Thoracic aorta endothelial cell (primary cell): ENCODE measurements at places on chromosomes 6 and 20. TPM values are rescaled to one million over a fixed set of nuclear protein-coding genes. Genes with fewer than 3 reads are reported as not detected.

SIRPB1 gene
- total RNA-seq, result 0.14 and 0.80 TPM in 2 replicates

ZNF322 gene
- total RNA-seq, result 18.0 and 18.3 TPM in 2 replicates

HLA-DQA2 gene
- not detected in 2 replicates for total RNA-seq

PXT1 gene
- total RNA-seq, result 0.13 TPM in 1 of 2 replicates, not detected in the other

GRM1 gene
- under 0.01 TPM in 2 replicates for total RNA-seq

TMC2 gene
- not detected in 2 replicates for total RNA-seq

BTN1A1 gene
- not detected in 2 replicates for total RNA-seq

DLGAP4 gene
- total RNA-seq, result 25.4 and 26.2 TPM in 2 replicates

PROKR2 gene
- not detected in 2 replicates for total RNA-seq

RFX6 gene
- not detected in 2 replicates for total RNA-seq

DCDC2 gene
- not detected in 2 replicates for total RNA-seq

RIPOR2 gene
- total RNA-seq, result not detected in 2 replicates

PDYN gene
- not detected in 2 replicates for total RNA-seq

NUS1 gene
- 43.9 and 47.5 TPM in 2 replicates for total RNA-seq

OR2H1 gene
- total RNA-seq, result not detected in 2 replicates

GJA10 gene
- total RNA-seq, result not detected in 2 replicates

APCDD1L gene
- total RNA-seq, result 0.14 and 0.40 TPM in 2 replicates

SLC17A4 gene
- not detected in 2 replicates for total RNA-seq

DUSP15 gene
- 0.43 TPM in 1 of 2 replicates, not detected in the other for total RNA-seq

POPDC3 gene
- 0.14 and 2.1 TPM in 2 replicates for total RNA-seq

EDN1 gene
- total RNA-seq, result 244 and 403 TPM in 2 replicates

MGME1 gene
- total RNA-seq, result 16.3 and 17.3 TPM in 2 replicates

ULBP1 gene
- total RNA-seq, result 0.43 and 1.1 TPM in 2 replicates

RAET1L gene
- total RNA-seq, result not detected in 2 replicates

ADGRB3 gene
- under 0.01 TPM in 1 of 2 replicates, not detected in the other for total RNA-seq

BCAS1 gene
- under 0.01 TPM in 1 of 2 replicates, not detected in the other for total RNA-seq

GSTA3 gene
- total RNA-seq, result not detected in 2 replicates

SCRT2 gene
- total RNA-seq, result not detected in 2 replicates

HMGCLL1 gene
- 0.40 TPM in 1 of 2 replicates, not detected in the other for total RNA-seq

MRPL2 gene
- 24.6 and 25.9 TPM in 2 replicates for total RNA-seq

ZNF335 gene
- 18.6 and 20.5 TPM in 2 replicates for total RNA-seq

ULBP3 gene
- 19.4 and 24.5 TPM in 2 replicates for total RNA-seq
